Coronary artery (tissue), 2 donors: ENCODE measurements at places on chromosomes 3 and 15.

DNA sequence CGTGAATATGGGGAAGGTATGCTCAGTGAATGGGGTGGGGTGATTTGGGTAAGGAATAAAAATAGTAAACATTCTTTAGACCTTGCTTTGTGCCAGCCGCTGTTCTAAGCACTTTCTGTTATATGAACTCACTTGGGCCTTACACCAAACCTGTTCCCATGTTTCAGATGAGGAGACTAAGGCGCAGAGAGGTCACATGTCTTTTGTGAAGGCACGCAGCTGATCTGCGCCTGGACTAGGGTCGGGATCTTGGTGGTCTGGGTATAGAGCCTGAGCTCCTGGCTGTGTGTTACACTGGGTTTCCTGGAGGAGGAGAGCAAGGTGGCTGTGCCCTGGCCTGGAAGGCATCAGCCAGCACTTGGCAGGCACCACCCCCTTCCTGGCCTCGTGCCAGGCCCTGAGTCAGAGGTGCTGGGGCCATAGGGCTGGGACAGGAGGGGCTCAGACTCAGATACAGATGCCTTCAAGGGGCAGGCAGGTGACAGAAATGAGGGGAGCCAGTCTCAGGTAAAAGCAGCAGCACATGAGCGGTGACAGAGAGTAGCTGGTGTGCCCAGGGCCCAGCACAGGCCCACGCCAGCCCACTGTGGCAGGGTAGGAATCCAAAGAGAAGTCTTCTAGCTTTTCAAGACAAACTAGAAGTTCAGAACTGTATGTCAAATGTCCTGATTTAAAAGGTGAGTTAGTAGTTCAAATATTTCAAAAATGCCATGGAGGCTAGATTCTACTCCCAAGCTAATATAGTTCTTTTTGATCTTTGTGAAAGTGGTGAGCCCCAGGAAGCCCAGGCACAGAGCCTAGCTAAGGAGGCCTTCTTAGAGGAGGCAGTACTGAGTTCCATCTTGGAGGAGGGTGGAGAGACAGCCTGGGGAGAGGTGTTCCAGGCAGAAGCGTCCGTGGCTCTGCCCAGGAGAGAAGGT, 83.1 kb downstream of the DNAJB8 start:
- DNase-seq = peak; percentile 81

GRCh38 chr3:148816427-148816826, 11.2 kb upstream of the CPB1 start:
- DNase-seq = no peak

DNA sequence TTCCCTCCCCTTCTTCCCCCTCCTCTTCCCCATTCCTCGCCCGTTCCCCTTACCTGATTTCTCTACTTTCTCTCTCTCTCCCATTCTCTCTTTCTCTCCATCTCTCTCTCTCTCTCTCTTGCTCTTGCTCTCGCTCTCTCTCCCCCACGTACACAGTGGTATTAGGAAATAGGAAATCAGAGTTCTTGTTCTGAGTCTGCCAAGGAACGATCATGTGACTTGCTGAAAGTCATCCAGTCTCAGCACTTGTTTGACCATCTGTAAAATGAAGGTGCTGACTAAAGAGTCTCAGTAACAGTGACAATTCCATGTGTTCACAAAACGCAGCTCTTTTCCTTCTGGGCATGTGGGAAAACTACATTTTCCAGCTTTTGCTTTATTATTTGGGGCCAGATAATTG, 445.0 kb upstream of the TGFBR2 start:
- DNase-seq = no peak

GRCh38 chr15:85097250-85097649, 115.6 kb downstream of the PDE8A start:
- DNase-seq = no peak

- DNase-seq = no peak
Observed at GRCh38 chr3:196559826-196560225, 8.5 kb downstream of the WDR53 start.

DNA sequence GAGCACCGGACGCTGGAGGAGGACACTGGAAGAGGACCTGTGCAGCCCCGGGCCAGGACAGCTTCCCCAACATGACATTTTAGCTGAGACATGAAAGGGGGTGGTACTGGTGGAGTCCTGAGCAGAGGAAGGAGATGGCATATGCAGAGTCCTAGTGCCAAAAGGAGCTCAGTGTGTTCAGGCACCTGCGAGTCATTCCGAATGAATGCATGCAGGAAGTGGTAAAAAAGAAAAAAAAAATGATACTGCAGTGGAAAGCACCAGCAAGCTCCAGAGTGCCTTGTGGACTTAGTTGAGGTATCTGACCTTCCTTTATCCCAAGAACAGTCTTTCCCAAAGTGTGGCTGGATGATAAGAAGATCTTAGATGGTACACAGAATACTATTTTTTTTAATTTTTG, 6.6 kb upstream of the ZNF148 start:
- no peak for DNase-seq

GRCh38 chr15:67543348-67543718, 830 bp downstream of the MAP2K5 start:
- DNase-seq = no peak

- DNase-seq = no peak
Observed at GRCh38 chr3:194592798-194593752, 40.1 kb downstream of the TMEM44 start.

DNA sequence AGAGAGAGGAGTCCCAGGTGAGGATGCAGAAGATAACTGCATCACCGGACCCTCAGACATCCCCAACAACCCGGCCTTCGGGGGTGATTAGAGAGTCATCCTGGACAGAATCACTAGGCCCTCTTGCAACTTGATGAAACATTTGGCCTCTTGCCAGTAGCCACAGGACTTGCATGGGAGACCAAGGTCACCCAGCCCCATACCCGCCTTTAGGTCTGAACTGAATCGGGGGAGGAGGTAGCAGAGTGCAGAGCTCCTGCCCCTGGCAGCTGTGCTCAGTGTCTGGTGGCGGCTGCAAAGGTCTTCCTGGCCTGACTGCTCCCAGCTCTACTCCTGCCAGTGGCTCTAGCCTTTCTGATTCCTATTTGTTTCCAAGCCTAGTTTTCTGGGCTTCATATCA, 12.4 kb downstream of the PIF1 start:
- DNase-seq = no peak

- no peak for DNase-seq
Observed at GRCh38 chr3:53473422-53473821, 21.0 kb upstream of the CACNA1D start.

- DNase-seq = no peak
Observed at GRCh38 chr15:92715758-92716157, 60.2 kb upstream of the FAM174B start.
